Ascending aorta (tissue), 2 donors: ENCODE measurements at places on chromosomes 7 and 10.

DNA sequence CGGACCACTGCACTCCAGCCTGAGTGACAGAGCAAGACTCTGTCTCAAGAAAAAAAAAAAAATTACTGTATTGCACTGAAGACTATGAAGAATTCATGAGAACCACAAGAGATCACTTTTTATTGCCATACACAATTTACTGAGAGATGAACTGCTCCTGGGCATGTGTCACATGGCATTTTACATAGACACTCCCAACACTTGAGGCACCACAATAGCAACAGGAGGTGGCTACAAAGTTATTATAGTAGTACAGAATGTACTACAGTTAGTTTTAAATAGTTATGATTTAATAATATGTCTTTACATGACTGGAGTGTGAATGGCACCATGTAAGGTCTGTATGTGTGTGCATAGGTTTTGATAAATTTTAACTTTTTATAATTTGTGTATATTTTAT is 70.6 kb downstream of the KMT2E start:
- no peak for DNase-seq

- no peak for DNase-seq
Measured at GRCh38 chr7:151838861-151839381, 38.0 kb downstream of the PRKAG2 start.

DNA sequence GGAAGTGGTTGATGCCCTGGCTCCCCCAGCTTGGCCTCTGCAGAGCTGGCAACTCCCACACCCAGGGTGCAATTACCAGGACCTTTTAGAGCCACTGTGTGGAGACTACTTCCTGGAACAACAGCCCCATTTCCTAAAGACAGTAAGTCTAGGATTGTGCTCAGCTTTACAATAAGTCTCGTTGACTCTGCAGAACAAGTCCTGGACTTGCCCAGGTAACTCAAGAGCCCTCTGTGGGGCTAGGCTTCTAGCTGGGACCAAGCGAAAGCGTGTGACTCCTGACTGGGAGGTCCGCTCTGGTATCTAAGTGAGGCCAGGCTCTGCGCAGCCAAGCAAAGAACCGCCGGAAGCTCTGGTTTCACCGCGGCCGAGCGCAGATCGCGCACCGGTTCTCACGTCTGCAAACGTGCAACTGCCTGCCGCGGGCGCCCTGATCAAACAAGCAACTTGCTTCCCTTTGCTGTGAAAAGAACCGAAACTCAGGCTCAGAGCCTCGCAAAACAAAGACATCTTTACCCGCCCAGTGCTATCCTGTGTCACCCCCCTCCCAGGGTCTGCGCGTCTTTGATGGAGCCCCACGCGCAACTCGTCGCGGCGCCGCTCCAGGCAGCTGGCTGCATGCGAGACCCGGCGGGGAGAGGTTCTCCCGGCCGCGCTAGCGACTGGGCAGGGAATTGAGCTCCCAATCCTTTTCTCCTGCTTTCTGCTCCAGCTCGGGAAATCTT is 4.4 kb upstream of the PDLIM1 start:
- no peak for DNase-seq

DNA sequence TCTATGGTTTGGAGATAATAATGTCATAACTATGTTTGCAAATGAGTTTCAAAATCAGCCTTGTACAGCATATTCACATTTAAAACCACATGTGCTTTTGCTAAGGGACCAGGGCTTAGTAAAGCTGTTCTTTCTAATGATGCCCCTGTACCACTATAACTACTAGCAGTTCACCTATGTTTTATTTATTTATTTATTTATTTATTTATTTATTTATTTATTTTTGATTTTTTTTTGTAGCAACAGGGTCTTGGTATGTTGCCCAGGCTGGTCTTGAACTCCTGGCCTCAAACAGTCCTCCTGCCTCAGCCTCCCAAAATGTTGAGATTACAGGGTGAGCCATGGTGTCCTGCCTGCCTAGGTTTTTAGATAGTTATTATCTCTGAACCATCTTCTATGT is 96.9 kb downstream of the CFAP58 start:
- DNase-seq: no peak

GRCh38 chr7:11592699-11593098 is 239.3 kb downstream of the THSD7A start:
- DNase-seq: no peak

GRCh38 chr10:97999066-97999922 is 31.1 kb downstream of the CRTAC1 start:
- DNase-seq: no peak

GRCh38 chr10:44008270-44008916 is 359.7 kb upstream of the ZNF32 start:
- DNase-seq: no peak

- DNase-seq: no peak
Measured at GRCh38 chr7:25945608-25946007, 206.4 kb upstream of the NFE2L3 start.

GRCh38 chr7:108291791-108292440 is 161.8 kb upstream of the LAMB4 start:
- DNase-seq: no peak

DNA sequence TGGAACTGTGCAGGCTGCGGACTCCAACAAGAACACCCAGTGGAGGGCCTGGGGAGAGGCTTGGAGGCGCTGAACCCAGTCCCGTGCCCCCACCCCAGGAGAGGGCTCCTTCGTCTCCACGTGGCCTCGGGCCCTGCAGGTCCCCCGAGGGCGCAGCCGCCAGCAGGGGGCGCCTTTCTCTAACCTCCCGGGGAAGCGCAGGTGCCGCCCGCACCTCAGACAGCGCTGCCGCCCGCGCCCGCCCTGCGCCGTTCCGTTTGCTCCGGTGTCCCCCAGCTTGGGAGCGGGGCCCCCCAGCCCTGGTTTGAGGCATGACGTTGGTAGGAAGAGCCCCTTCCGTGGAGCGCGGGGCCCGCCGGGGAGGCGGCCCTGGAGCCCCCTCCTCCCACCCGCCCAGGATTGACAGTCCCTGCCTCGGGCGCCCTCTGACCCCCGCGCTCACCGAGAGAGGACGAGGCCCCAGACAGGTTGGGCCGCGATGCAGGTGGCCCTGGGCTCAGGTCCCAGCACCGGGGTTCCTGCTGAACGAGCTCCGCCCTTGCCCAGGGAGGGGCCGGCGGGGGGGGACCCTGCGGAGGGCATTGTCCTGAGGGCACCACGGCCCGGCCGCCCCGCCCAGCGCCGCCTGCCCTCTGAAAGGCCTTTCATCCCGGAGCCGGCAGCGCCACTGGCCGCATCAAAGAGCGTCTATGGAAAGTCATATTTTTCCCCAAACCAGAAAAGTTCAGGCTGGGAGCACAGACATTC is 42.8 kb downstream of the FOXL3 start:
- peak; percentile 85 for DNase-seq

- DNase-seq: no peak
Measured at GRCh38 chr10:978826-979421, 9.3 kb upstream of the GTPBP4 start.

- DNase-seq: no peak
Measured at GRCh38 chr7:88399036-88399435, 92.3 kb upstream of the STEAP4 start.

DNA sequence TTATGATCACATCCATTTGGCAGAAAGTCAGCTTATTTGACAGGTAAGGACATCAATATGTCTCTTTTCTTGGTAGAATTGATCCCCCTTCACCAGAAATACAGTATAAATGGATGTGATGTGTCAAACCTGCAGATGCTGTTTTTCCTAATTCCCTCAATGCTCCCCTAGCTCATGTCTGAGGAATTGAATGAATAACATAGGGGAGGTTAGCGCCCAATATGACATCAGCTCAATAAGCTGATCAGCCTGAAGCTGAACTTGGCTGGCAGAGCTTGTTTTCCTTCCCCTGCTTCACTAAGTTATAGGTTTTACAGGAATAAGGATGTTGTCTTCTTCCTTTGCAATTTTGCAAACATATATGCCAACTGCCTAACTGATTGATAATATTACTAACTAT is 132.5 kb downstream of the REEP3 start:
- no peak for DNase-seq

DNA sequence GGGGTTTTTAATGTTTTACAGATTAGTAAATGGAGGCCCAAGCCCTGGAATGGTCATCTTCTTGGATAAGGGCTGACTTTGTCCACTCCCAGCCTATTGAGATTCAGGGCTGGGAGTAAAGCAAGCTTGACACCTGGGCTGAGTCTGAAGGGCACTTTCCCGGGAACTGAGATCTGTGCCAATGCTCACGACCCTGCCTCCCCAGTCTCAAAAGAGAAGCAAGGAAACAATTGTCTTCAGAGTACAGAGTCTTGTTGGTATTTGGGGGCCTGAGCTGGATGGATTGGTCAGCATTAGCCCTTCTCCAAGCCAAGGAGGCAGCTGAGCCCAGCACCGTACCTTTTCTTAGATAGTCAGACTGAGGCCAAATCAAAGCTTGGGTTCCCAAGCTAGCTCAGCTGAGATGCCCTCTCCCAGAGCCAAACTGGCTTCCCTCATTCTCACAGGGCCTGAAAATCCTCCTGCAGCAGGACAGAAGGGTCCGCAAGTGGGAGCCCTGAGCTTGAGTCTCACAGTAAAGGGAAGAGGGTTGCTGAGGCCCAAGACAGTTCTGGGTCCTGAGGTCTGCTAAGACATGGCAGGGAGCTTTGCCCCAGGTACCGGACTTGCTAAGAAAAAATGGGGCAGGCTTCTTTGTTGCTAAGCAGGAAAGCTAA is 3.7 kb downstream of the DDIT4 start:
- no peak for DNase-seq

DNA sequence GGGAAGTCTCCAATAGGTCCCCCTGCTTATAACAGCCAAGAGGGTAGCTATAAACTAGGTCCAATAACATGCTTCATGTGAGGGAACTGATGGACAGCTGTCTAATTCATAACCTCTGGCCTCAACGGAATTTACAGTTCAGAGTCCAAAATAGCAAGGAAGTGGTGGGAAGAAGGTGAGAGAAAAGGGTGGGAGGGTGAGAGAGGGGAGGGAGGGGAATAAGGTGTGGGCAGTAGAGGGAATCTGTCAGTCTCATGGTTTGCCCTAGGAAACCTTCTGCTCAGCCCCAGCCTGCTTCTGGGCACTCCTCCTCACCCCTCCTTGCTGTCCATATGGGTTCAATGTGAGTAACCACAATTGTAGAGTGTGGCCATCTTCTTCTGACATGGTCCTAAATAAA is 133.4 kb upstream of the ADO start:
- no peak for DNase-seq

DNA sequence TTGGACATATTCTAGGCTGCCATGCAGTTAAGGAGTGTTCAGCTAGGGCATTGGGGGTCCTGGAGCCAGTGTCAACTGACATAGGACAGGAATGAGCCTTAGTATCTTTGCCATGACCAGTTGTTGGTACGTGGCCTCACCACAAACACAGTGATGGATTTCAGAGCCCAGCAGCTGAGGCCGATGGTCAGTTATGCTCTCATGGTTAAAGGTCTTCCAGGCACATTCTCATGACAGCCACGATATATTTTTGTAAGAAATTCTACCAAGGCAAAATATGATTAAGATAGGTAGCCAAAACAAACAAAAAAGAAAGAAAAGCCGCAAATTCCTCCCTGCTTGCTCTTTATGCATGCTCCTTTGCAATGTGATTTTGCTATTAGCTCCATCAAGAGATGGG is 47.8 kb downstream of the CDHR3 start:
- no peak for DNase-seq

- no peak for DNase-seq
Measured at GRCh38 chr7:83947260-83947659, 247.3 kb downstream of the SEMA3A start.

DNA sequence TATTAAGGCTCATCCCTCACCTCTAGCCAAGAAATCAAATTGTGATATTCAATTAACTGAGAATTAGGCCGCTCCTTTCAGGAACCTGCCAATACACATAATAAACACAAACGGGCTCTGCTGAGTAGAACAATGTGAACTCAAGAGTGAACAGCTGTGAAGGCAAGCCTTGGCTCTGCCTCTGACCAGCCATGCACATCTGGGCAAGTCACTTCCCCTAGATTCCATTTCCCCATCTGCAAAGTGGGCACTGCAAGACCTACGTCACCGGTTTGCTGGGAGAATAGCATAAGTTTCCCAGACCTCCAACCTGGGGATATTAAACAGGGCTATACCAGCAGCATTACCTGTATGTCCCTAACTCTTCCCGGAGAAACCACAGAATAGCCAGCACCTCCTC is 355.2 kb downstream of the TNS3 start:
- no peak for DNase-seq

DNA sequence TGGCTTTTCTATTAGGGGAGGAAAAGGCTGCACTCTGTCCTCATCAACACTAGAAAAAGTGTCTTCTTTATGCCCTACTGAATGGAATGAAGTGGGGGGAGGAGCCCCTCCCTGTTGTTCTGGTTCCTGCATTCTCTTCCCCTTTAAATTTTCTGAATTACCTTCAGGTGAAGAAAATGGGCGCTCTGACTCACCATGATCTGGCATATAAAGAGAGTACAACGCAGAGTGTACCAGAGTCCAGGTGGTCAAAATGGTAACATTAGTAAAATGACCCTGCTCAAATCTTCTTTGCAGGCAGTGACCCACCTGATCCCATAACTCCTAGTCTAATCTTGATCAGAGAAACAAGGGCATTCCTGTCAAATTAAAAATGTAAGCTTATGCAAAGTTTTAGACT is 80.7 kb downstream of the THSD7A start:
- no peak for DNase-seq

- DNase-seq: no peak
Measured at GRCh38 chr10:70715853-70716795, 43.8 kb downstream of the ADAMTS14 start.

- DNase-seq: no peak
Measured at GRCh38 chr7:122298618-122299017, 5.9 kb downstream of the FEZF1 start.

- DNase-seq: no peak
Measured at GRCh38 chr10:5987747-5988146, 10.4 kb upstream of the IL15RA start.

DNA sequence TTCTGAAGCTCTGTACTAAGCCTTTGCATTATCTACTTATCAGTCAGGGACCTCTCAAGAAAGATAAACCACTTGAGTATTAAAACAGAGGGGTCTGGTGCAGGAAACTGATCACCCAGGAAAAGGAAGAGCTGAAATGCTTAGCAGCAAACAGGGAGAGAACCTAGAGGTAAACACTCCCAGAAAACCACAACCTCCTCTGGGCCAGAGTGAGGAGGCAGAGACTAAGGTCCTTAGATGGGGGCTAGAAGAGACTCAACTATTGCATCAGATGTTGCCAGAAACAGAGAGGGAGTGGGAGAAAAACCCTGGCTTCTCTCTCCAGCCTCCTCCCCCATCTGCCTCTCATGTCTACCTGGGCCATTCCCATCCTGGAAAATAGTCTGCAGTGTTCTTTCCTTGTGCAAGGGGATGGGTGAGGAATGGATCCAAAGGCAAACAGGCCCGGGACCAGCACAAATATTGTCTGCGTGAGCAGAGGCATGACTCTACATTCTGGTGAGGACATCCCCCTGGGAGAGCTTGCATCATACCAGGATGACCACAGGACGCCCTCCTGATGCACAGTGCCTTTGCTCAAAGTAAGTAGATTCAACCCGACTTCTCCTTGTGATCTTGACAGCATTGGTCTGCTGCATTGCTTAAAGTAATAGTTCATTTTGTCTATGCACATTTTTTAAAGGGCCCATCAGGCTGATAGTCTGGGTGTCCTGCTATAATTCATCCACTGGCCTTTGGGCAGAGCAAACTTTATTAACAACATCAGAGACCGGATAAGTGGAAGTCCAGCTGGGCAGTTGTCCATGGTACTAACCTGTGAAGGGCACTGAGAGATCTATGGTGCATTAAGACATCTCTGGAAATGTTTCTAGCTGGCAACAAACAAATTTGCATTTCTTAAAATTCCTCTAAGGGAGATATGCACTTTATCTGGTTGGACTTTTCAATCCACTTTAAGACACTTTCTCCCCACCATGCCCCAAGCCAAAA is 22.4 kb upstream of the ODAD2 start:
- DNase-seq: no peak
